CD8-positive, alpha-beta T cell (primary cell): ENCODE measurements at places on chromosomes 1 and 21. TPM values are rescaled to one million over a fixed set of nuclear protein-coding genes. Genes with fewer than 3 reads are reported as not detected.

Gene AXDND1
- total RNA-seq, result 1.6 TPM

Gene LPAR3
- 0.90 TPM for total RNA-seq

Gene CACNA1S
- not detected for total RNA-seq

Gene OR2T12
- total RNA-seq, result not detected

Gene ZBTB40
- 21.3 TPM for total RNA-seq

Gene APOBEC4
- not detected for total RNA-seq

Gene NID1
- total RNA-seq, result not detected

Gene PRKCZ
- 19.6 TPM for total RNA-seq

Gene TIE1
- not detected for total RNA-seq

GRCh38 chr1:153571706-153572105, 6.1 kb upstream of the S100A2 start:
- DNase-seq, result no peak

DNA sequence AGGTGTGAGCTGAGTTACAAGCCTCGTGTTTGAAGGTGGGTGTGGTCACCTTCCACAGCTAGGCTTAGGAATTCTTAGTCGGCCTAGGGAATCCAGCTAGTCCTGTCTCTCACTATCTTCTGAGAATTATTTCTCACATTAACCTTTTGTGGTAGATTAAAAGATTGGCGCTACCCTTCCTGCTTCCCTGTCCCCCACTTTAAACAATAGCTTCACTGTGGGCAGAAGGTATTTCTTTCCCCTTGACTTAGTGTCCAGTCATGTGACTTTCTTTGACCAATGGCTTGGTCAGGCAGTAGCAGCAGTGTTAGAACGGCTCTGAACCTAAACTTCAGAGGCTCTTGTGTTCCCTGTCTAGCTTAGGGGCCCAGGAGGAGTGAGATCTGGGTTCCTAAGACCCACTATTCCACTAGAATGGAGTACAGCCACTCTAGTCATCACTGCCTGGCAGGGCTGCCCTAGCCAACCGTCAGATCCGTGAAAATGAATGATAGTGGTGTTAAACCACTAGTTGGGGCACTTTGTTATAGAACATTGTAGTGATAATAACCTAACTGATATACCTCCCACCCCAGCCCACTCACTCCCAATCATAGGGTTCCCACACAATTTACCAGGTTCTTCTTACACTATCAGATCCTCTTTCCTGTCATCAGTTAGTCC, 13.9 kb upstream of the C1orf141 start:
- no peak for DNase-seq

- DNase-seq, result no peak
These were observed 11.8 kb downstream of the IER5 start for GRCh38 chr1:181100015-181100905.

GRCh38 chr1:11053758-11054137, 6.1 kb downstream of the SRM start:
- DNase-seq, result no peak

GRCh38 chr1:212433577-212434462, 1.1 kb downstream of the NENF start:
- DNase-seq, result no peak

GRCh38 chr21:42733874-42734273, 80.5 kb downstream of the PDE9A start:
- DNase-seq, result no peak

- DNase-seq, result peak; percentile 9
These were observed 591 bp downstream of the KCTD3 start for GRCh38 chr1:215567491-215568298.

GRCh38 chr1:193322211-193322610, 135.8 kb upstream of the B3GALT2 start:
- DNase-seq, result no peak

DNA sequence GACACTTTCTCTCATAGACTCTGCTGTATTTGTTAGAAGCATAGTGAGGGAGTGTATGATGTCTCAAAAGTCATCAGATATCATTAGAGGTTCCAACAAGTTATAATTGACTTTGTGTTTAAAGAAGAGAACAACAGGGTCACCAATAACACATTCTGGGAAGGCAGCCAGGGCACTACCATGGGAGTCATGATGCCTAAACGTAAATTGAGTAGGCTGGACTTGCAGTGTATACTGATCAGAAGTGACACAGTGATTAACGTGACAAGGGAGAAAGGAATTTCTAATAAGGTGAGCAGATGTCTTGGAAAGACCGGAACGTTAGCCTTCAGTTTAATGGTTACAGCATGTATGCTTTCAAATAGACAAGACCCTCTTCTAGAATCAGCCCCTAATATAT, 973.2 kb downstream of the NCAM2 start:
- no peak for DNase-seq

GRCh38 chr1:192817246-192817645, 8.4 kb downstream of the RGS2 start:
- DNase-seq, result no peak

DNA sequence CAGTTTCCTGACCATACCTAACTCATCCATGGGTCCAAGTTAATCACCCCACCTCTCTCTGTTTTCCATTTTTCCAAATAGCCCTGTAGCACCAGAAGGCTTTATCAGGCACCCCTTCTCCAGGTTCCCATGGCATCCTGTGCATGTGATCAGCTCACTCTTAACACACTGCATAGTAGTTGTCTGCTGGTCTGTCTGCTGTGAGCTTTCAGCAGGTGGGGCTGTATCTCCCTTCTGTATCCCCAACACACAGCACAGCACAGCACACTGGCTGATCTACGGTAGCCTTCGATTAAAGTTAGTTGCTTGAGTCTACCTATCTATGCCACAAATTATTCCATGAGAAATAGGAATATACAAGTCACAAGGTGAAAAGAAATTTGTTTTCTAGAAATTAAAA, 54.3 kb upstream of the C1orf198 start:
- DNase-seq, result no peak

DNA sequence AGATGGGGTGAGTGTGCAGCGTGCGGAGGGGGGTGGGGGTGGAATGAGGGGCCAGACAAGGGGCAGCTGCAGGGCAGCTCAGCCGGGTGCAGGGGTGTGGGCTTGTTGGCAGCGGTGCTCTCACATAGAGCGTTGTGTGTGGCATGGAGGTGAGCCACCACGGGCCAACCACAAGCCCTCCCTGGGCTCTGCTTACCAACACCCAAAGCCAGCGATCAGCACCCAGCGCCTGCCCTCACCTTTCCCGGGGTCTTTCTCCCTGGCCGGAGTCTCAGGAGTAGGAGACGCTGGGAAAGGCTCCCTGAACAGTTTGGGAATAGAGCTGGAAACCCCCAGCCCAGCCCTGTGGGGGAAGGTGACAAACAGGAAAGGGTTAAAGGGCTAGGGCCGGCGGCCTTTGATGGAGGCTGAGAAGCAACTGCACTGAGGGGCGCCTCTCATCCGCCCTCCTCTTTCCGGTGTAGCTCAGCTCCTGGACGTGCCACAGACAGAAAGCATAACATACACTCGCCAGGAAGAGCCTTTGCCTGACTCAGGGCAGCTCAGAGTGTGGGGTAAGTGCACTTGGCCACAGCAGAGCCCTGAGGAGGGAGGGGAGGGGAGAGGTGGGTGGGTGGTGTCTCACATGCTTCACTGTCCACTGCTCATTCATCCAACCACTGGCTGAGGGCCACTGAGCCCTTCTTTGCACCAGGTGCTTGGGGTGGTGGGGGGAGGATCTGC, 577 bp downstream of the IKBKE start:
- DNase-seq, result peak; percentile 53

- DNase-seq, result no peak
These were observed 89.7 kb downstream of the SMYD2 start for GRCh38 chr1:214370615-214371014.

DNA sequence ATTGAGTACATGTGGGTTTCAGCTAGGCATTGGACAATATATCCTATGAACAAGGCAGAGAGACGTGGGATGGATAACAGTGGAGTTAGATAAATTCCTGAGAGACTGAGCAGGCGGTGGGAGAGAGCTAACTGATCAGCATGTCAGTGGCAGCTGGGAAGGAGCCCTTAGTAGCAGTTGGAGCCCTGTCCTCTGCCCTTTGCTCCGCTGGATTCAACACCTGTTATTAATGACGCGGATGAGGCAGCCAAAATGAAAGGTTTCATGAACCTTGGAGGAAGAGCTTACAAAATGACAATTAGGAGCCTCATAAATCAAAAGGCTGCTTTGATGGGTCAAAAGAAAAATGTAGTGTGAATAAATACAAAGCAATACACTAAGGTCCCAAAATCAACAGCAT, 16.1 kb downstream of the UBIAD1 start:
- no peak for DNase-seq

DNA sequence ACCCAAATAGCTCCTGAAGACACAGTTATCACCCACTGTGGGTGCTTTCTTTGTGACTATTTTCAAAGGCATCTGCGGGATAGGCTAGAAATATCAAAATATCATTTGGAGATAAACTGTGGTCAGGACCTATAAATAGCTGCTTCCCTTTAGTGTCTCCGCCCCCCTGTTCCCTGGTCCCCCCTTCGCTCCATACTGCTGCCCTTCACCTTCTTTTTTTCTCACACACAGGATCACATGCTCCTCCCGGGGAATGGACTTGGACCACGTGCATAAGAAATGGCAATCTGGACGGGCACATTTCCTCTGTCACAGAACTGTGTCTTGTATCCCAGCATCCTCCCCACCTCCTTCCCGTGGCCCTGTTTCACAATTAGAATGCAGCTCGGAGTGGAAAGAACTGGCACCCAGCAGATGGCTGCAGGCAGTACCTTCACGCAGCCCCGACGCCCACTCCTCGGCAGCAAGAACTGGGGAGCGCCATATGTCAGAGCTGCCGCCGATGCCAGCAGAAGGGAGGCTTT, 68.8 kb upstream of the SSX2IP start:
- DNase-seq, result no peak

DNA sequence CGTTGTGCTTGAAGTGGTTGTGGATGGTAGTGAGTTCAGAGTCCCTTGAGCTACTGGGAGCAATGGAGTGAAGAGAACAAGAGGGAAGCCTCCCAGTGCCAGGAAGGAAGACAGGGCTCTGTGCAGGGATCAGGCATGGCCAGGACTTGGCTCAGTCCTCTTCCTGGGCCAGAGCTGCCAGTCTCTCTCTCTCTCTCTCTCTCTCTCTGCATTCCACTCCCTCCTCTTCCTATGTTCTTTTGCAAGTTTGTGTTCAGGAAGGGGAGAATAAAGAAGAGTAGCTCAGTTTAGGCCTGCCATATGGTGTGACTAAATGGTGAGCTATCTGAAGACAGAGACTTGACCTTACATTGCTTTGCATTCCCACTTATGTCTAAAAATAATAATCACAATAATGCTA, 20.5 kb upstream of the RPTN start:
- no peak for DNase-seq
